Stimulated activated CD8-positive, alpha-beta memory T cell treated with anti-CD3 and anti-CD28 coated beads, Interleukin-4, amount 100 ng/mL, for 4 hours (primary cell): ENCODE measurements at places on chromosomes 7 and 10.
A peak's percentile ranks its signal among the peaks of the same experiment; 100 is the strongest.

DNA sequence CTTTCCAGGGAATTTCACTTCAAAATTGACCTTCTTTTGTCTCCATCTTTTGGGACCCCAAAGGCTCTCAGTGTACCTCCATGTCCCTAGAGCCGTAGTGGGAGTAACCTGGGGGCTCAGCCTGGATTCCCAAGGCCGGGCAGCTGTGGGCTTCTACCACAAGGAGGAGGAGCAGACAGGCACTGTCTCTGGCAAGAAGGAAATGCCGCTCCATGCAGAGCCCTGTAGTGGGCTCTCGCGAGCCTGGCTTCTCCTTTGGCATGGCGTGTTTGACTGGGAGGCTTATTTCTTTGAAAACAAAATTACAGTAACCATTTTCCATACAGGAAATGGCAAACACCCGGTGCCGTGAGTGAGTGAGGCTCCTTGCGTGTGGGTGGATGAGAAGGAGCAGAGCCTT, 76.8 kb upstream of the FAM180A start:
- no peak for DNase-seq

DNA sequence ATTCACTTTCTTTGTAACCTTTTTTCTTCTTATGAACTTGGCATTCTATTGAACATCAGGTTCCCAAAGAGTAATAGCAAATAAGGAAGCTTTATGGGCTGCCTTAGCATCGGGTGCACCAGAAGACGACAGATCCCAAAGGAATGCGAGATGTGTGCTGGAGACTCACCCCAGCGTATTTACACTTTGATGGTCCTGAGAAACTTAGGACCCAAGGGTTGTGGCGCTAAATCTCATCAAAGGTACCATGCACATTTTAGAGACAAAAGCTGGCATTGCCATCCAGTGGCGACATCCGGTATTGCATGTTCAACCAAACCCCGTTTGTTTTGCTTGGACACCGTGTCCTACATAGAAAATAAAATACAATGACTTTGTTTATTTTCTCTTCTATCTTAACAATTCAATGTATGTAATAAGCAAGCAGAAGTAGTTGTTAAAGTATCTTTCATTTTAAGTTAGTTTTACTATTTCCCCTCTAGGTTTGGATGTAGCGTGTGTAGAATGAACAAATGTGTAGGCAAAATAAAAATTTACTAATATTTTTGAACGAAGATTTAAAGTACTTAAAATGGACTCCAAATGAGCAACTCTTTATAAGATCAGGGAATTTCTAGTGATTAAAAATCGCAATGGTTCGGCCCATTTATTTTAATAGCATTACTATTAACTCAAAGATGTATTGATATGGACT, 1154.8 kb downstream of the GATA3 start:
- DNase-seq, result peak; percentile 77

DNA sequence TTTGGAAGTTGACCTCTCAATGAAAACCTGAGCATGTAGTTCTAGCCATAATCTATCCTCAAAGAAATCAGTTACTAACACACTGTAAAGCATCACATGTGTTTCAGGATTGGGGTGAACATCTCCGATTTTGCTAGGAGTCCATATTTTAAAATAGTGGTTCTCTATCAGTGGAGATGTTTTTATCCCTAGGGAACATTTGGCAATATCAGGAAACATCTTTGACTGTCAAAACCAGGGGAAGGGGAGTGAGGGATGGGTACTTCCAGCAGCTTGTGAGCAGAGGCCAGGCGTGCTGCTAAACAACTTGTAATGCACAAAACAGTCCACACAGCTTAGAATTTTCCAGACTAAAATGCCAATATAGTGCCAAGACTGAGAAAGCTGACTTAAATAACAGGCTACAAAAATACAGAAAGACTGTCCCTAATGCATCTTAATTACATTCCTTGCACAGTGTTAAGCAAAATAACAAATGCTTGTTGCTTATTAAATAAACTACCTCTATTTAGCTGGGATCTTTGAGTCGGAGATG, 120.9 kb downstream of the CRPPA start:
- no peak for DNase-seq

GRCh38 chr7:118104812-118105441, 79.0 kb upstream of the LSM8 start:
- no peak for DNase-seq

DNA sequence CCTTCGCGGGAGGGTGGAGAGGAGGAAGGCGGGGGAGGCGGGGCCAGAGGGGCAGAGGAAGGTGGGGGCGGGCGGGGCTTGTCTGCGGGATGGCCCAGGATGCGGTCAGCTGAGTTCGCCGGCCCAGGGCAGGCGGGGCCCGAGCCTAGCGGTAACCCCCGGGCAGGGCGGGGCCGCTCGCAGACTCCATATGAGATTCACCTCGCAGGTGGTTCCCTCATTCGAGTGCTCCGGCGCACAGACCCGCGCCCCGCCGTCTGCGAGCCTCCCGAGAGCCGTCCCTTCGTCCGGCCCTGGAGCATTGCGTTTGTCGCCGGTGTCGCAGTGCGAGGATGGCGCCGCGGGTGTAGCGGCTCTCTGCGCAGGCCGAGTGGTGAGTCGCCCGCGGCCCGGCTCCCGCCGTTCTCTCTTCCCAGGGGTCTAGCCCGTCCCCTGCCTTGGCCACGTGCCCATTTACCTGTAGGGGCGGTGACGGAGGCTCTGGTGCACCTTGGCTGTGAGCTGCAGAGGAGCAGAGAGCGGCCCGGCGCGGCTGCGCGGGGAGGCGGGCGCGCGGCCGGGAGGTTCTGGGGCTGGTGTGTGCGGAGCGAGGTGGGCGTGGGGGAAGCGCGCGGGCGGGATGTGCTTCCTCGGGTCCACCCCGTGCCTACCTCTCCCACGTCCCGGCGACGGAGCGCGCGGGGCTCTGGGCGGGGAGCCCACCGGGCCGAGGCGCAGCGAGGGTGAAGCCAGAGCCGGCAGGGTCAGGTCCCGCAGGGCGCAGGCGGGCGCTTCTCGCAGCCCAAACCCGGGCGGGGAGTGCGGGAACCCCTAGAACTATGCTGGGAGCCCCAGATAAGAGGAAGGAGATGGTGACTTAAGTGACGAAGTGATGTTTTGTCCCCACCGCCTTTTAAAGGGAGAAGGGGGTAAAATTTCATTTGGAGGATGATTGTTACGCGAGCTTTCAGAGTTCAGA, at the start of gene UPP1:
TSS of gene UPP1 (plus strand) at position 220 of the 958 bp plus-strand sequence. CDS start 5,519 bp downstream, outside the sequence.
- DNase-seq, result peak; percentile 66

DNA sequence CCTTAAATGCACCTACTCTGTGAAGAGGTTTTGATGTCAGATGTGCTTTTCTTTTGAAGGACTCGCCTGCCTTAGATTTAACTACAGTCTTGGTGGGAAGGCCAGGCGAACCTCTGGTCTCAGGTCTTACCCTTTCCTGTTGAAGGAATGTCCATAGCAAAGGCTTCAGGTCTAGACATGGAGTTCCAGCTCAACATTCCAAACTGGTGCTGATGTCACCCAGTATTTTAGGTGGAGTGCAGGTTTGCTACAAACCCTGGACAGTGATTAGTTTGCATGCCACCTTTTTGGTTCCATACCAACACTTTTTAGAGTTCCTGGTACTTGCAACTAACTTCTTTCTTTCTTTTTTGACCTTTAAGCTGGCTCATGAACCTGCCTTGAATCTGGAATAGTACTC, 258.7 kb downstream of the GFRA1 start:
- DNase-seq, result no peak

GRCh38 chr7:86926732-86927131, 132.7 kb downstream of the ELAPOR2 start:
- no peak for DNase-seq

- DNase-seq, result no peak
Observed at GRCh38 chr10:51588984-51589383, 110.4 kb downstream of the CSTF2T start.

GRCh38 chr7:92854501-92855238, 18.3 kb upstream of the CDK6 start:
- DNase-seq, result no peak
